ENCODE measurements at places on chromosomes 7 and 10.

DNA sequence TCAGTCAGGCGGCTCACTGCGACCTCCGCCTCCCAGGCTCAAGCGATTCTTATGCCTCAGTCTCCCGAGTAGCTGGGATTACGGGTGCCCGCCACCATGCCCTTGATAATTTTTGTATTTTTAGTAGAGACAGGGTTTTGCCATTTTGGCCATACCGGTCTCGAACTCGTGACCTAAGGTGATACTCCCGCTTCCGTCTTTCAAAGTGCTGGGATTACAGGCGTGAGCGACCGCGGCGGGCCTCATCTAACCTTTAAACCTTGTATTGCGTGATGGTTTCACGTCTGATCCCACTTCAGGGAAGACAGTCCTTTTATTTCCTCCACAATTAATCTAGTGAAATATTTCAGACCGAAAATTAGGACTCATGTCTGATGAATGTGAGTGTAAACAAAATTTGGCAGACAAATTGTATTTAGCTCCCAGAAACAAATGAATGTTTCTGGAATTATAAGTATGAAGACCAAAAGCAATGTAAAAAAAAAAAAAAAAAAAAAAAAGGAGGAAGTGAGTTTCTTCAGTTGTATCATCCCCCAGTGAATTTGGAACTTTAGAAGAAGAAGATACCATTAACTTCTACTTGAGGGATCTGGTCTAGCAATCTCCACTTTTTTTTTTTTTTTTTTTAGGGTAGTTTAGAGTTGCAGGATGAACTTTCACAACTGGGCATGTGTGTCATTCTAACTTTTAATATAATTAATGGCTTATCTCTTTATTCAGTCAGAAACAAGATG is 1.6 kb downstream of the NUP42 start:
- no peak for DNase-seq

DNA sequence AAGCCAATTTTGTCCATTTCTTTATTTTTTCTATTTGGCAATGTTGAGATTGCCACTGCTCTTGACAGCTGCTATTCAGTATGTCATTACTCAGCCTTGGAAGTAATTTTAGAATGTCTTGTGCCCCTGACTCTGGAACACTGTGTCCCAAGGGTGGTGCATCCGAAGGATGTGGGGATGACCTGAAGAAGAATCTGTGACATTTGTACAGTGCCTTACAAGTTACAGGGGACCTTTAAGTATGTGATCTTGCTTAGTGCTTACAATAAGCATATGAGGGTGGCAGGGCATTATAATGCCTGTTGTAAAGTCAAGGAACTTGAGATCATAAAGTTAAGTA is 239.5 kb downstream of the REEP3 start:
- DNase-seq: no peak

DNA sequence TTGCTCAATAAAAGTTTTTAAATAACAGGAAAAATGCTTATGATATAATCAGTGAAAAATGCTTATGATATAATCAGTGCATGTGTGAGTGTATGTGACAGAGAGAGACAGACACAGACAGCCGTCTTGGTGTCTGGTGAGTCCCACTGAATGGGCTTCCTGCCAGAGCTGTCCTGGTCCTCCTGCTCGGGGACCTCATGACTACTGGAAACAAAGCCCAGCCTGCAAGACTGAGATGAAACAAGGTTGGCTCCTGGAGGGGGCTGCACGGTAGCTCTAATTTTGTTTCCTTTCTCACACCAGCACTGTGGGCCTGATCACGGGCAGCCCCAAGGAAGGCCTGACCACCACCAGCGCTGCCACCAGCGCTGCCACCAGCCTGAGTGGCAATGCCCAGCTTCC is 57.3 kb downstream of the NRP1 start:
- DNase-seq: no peak

GRCh38 chr7:45149606-45150005 is 8.0 kb upstream of the RAMP3 start:
- DNase-seq: no peak

GRCh38 chr10:85791818-85792532 is 574.6 kb downstream of the GRID1 start:
- no peak for DNase-seq

- peak; percentile 60 for DNase-seq
Observed at GRCh38 chr7:56063882-56064625, at the start of gene SUMF2. TSS of gene SUMF2 (plus strand) at chr7:56064286. CDS start at chr7:56064312, 26 bp downstream.

- no peak for DNase-seq
Observed at GRCh38 chr7:44177570-44178131, 11.6 kb downstream of the GCK start.

DNA sequence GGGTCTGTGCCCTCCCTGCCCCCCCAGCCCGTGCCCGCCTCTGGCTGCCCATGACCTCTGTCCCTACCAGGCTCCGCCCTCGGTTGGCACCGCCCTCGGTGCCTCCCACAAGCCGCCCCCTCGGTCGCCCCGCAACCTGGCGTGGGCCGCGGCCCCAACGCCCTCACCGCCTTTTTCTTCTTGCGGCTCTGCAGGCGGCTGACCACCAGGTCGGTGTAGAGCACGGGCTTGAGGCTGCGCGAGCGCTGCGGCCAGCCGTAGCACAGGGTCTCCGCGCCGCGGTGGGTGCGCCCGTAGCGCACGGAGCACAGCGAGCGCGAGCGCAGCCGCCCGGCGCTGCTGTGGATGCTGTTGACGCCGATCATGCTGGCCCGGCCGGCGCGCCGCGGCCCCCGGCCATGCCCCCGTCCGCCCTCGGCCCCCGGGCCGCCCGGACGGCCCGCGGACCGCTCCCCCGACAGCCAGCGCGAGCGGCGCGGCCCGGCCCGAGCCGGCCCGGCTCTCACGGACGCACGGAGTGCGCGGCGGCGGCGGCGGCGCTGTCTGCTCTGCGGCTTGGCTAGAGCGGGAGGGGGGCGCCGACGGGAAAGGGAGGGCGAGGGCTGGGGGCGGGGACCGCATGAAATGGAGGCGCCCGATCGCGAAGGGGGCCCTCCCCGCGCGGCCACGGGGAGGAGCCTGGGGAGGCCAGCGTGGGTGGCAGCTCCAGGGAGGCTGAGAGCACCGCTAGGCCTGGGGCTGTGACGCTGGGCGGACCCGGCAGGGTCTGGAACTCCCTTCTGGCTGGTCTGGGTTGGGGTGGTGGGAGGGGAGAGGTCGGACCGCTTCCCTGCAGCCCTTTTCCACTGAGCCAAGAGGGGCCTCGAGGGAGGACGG is 9.6 kb downstream of the PSD start:
- DNase-seq: no peak

DNA sequence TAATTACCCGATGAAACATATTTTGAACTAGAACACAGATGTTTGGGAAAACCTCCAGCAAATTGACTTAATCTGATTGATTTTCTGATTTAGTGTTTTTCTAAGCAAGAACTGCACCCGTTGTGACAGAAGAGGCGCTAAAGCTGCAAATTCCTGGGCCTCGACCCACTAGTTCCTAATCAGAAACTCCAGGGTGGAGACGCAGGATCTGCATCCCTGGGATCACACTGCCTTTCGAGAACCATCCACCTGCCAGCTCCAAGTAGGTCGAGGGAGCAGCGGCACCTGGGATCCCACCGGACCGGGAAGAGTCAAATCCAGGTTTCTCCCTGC is 136.8 kb upstream of the CDCA7L start:
- DNase-seq: no peak

GRCh38 chr10:97508342-97508741 is 9.6 kb downstream of the UBTD1 start:
- no peak for DNase-seq

DNA sequence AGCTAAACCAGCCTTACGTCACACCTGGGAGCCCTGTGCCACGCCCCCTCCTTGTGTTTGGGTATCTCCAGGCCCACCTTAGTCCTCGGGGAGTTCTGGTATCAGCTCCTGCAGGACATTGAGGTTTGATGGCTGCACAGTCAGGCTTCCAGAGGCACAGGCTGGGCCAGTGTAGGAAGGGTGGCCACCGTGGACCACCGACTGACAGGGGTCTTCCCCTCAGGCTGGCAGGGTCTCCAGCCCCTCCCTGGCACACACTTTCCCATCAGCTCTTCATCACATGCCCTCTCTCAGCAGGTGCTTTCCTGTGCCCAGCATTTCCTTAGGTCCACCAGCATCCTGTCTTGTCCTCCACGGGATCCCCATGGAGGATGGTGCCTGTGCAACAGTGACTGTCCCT is 413.1 kb downstream of the TCERG1L start:
- DNase-seq: no peak

GRCh38 chr7:100509231-100509630 is 25.5 kb downstream of the NYAP1 start:
- DNase-seq: peak; percentile 85

DNA sequence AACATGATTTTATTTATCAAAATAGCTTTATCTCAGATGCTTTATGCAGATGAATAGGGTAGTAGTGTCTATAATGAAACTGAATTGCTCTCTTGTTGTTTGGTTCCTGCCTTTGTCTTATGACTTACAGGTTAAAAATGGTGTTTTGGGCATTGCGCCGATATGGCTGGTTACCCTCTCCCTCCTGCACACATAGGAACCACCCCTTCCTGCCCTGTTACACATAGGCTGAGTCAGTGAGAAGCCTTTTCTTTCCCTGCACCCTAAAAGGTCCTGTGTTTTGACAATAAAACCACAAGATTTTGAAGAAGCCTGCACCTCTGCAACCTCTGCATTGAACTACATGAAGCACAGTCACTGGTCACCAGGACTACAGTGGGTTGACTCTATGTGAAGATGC is 655.8 kb upstream of the ANKRD30A start:
- no peak for DNase-seq
